ENCODE measurements at places on chromosomes 13 and 19. TPM values are rescaled to one million over a fixed set of nuclear protein-coding genes. Genes with fewer than 3 reads are reported as not detected.

Gene ERVK3-1
- total RNA-seq: 25.6 TPM

Gene PGLYRP2
- total RNA-seq: not detected

Gene CACNG6
- not detected for total RNA-seq

Gene SIAH3
- not detected for total RNA-seq

Gene ZNF724
- 3.3 TPM for total RNA-seq

GRCh38 chr19:35671818-35672217 is 5.5 kb downstream of the UPK1A start:
- no peak for DNase-seq

GRCh38 chr13:99393791-99394735 is 86.9 kb upstream of the GPR183 start:
- DNase-seq: no peak

GRCh38 chr13:74226791-74227475 is 92.7 kb upstream of the KLF12 start:
- peak; percentile 50 for DNase-seq

DNA sequence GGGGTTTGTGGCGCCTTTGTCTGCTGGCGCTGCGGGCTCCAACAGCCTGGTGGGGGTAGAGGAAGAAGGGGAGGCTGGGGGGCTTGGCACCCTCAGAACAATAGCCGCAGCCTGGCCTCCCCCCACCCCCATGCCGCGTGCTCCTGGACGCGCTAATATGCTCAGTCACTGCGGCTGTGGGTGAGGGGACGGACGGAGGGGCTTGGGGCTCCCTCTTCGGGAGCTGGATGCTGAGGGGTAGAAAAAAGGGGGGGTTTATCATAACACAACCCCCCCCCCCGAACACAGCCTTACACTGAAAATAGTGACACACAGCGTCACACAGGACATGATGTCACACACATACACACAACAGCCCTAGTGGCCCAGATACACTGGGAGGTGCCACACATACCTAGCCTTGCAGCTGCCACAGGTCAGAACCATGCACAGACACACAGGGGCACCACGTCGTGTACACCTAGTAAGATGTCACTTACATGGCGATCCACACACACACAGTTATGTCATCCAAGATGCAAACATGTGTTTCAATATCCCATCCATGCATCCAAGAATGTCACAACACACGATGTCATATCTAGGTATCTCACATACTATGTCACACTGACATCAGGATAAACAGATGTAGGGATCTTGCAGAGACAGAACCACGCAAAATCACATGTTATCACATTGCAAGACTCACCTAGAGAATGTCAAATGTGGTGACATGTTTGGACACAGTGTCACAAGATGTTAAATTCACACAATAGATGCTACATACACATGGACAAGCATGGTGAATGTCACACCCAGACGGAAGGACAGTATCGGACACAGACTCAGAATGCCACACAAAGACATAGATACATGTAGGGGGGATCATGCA is 806 bp downstream of the MAST1 start:
- no peak for DNase-seq

DNA sequence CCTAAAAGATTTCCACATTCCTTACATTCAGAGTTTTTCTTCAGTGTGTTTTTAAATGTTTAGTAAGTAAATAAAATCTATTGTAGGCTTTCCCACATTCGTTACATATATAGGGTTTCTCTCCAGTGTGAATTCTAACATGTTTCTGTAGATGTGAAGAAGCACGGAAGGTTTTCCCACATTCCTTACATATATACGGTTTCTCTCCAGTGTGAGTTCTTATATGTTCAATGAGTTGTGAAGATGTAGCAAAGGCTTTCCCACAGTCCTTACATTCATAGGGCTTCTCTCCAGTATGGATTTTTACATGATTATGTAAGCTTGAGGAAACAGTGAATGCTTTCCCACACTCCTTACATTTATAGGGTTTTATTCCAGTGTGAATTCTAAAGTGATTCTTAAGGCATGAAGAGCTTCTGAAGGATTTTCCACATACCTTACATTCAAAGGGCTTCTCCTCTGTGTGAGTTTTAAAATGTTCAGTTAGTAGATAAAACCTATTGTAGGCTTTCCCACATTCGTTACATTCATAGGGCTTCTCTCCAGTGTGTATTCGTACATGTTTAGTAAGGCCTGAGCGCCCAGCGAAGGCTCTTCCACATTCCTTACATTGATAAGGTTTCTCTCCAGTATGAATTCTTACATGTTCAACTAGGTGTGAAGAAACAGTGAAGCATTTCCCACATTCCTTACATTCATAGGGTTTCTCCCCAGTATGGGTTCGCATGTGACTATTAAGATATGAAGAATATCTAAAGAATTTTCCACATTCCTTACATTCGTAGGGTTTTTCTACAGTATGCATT is 18.2 kb downstream of the ZNF121 start:
- DNase-seq: peak; percentile 25

Measured in fibroblast of lung (primary cell).